Tibial nerve (tissue), 4 donors: ENCODE measurements at places on chromosomes 2 and 18. TPM values are rescaled to one million over a fixed set of nuclear protein-coding genes. Genes with fewer than 3 reads are reported as not detected.

- no peak overlapping the region for H3K4me3 ChIP-seq
- no peaks in the 10 kb centered on the region for H3K36me3 ChIP-seq
- H3K27ac ChIP-seq = no peak overlapping the region
- no peaks in the 10 kb centered on the region for H3K4me1 ChIP-seq
- no peaks in the 10 kb centered on the region for H3K27me3 ChIP-seq
These were observed 451.7 kb upstream of the SMIM21 start for GRCh38 chr18:75879196-75879595.

- peak; percentile 70 for DNase-seq
- peak overlapping the region; percentile 63 for H3K4me3 ChIP-seq
- no peaks in the 10 kb centered on the region for H3K4me1 ChIP-seq
- H3K36me3 ChIP-seq = no peaks in the 10 kb centered on the region
- peak overlapping the region; percentile 50 for H3K27ac ChIP-seq
- peaks cover 45% of the 10 kb centered on the region for H3K27me3 ChIP-seq
These were observed 821 bp downstream of the TYMS start for GRCh38 chr18:658001-658946.

GRCh38 chr2:1591978-1592907 lies 152.1 kb downstream of the PXDN start:
- peak; percentile 55 for DNase-seq
- peaks cover 26% of the 10 kb centered on the region for H3K4me1 ChIP-seq
- no peak overlapping the region for H3K4me3 ChIP-seq
- H3K27me3 ChIP-seq = no peaks in the 10 kb centered on the region

DNA sequence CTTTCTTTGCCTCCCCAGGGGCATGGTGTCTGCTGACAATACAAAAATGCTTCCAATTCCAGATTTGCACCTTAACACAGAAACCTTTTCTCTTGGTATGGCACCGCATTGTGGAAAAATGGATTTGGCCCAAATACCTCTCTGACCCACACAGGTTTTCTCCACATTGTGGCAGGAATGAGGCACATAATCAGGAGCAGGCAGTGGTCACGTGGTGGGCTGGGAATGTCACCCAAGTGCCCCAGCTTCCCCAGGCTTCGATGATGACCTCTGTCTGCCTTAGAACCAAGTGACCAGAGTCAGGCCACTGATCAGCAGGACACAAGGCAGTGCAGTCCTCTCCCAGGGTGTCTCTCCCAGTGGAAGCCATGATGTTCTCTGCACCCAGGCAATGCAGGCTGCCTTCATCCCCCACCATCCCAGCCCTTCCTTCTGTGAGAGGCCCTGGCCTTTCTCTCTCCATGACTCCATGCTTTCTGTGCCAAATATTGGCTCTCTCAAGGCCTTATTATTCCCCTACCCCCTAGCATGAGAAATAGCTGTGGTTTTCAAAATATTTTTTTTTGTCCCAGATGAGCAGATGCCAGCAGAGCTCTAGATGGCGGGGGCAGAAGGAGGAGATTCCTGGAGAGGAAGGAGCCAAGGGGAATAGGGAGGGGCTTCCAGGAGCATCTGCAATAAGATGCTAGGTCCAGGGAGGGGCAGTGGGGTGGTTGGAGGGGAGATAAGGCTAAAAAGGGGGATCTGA lies 198.9 kb downstream of the ACKR3 start:
- H3K36me3 ChIP-seq = no peaks in the 10 kb centered on the region
- no peak overlapping the region for H3K4me3 ChIP-seq
- no peaks in the 10 kb centered on the region for H3K27me3 ChIP-seq
- DNase-seq = no peak
- no peak overlapping the region for H3K27ac ChIP-seq
- no peaks in the 10 kb centered on the region for H3K4me1 ChIP-seq

DNA sequence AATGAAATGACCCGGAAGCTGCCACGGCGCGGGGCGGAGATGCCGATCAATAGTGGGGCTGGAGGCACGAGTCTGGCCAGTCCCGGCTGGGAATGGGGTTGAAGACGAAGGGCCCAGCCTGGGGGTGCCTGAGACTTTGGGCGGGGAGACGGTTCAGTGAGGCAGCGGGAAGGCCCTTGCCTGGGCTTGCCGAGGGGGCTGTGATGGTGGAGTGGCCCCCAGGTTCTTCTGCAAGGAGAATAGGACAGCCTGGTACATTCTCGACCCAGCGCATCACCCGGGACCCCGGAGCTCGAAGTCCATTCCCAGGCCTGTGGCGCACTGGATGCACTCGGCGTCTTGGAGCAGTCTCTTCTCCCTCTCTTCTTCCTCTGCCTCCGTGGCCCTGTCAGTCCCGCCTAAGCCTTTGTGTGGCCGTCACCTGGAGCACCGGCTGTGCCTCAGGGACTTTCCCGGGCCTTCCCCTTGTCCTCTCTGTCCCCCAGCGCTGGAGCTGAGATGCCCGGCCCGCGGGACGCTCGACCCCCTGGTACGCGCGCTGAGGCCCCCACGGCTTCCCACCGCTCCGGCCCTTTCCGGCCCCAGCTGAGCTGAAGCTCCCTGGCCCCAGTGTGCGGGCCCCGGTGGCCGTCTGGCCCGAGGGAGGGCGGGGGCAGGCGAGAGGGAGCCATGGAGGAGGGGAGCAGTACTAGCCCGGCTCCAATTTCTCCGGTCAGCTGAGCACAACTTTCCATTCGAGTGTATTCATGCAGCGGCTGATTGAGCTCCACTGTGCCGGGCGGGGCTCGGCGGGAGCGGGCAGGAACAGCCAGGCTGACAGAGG lies 8.0 kb downstream of the SIX3 start:
- DNase-seq = no peak
- H3K27me3 ChIP-seq = peaks cover 100% of the 10 kb centered on the region
- H3K4me3 ChIP-seq = no peak overlapping the region

GRCh38 chr2:143144813-143145455 lies 15.7 kb downstream of the ARHGAP15 start:
- no peak overlapping the region for H3K4me3 ChIP-seq
- DNase-seq = no peak
- no peaks in the 10 kb centered on the region for H3K36me3 ChIP-seq
- no peaks in the 10 kb centered on the region for H3K4me1 ChIP-seq

- H3K27ac ChIP-seq = peak within 1 kb of the TSS; percentile 80
- DNase-seq = peak; percentile 68
- H3K36me3 ChIP-seq = no peaks in the 10 kb centered on the region
- peak within 1 kb of the TSS; percentile 75 for H3K4me3 ChIP-seq
These were observed at the start of the genes FAM228B and PFN4 for GRCh38 chr2:24123195-24123921. TSS of gene FAM228B (plus strand) at chr2:24123469. CDS start at chr2:24124362, 893 bp downstream. TSS of gene PFN4 (minus strand) at chr2:24123334. CDS start at chr2:24122535, 799 bp downstream.

RNF152 gene
- total RNA-seq = 13.4 TPM

ATP6V1C2 gene
- total RNA-seq = 0.21 TPM

GPR75 gene
- 2.1 TPM for total RNA-seq
